ENCODE measurements at places on chromosomes 6 and 20.

DNA sequence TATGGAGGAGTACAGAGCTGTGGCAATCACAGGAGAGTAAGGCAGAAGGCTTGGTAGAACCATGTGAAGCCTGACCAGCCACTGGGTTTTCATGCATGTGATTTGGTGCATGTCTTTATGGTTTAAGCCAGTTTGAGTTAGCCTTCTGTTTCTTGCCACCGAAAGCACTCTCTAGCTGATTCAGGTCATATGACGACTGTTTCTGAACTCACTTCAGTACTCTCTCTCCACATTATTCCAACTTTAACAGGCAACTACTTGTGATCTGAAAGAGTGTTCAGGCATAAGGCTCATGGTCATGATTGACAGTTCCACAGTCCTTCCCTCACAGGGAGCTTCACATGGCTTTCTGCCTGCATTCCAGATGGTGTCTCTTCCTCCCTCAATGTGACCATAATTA is 63.3 kb upstream of the TAB2 start:
- no peak for DNase-seq

DNA sequence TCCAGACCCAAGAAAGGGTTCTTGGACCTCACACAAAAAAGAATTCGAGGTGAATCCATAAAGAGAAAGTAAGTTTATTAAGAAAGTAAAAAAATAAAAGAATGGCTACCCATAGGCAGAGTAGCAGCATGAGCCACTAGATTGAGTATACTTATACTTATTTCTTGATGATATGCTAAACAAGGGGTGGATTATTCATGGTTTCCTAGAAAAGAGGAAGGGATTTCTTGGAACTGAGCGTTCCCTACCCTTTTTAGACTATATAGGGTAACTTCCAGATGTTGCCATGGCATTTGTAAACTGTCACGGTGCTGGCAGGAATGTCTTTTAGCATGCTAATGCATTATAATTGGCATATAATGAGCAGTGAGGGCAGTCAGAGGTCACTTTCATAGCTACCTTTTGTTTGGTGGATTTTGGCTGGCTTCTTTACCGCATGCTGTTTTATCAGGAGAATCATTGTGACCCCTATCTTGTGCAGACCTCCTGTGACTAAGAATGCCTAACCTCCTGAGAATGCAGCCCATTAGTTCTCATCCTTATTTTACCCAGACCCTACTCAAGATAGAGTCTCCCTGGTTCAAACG is 44.3 kb downstream of the TENT5A start:
- DNase-seq: no peak

DNA sequence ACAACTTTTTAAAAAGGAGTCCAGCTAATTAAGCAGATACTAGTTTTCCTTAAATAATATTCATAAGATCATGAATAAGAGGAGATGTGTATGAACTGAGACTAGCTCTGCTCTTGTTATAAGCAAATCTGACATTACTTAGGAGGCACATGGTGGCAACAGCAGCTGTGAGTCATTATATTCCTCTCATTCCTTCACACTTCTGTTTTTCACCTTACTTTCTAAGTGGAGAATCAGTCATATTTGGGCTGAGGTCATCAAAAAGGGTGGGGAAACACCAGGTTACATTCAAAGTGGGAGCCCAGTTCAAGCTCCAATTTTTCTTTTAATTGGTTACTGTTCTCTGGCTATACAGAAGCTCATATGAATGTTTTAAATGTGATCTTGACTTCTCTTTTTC is 6.0 kb upstream of the RIPPLY2 start:
- DNase-seq: no peak

GRCh38 chr6:145866456-145867396 is 52.1 kb upstream of the FBXO30 start:
- DNase-seq: peak; percentile 45

GRCh38 chr6:46954837-46955451 is 33.2 kb upstream of the ADGRF5 start:
- DNase-seq: no peak

GRCh38 chr6:32718879-32719278 is 22.3 kb upstream of the HLA-DQA2 start:
- DNase-seq: no peak

DNA sequence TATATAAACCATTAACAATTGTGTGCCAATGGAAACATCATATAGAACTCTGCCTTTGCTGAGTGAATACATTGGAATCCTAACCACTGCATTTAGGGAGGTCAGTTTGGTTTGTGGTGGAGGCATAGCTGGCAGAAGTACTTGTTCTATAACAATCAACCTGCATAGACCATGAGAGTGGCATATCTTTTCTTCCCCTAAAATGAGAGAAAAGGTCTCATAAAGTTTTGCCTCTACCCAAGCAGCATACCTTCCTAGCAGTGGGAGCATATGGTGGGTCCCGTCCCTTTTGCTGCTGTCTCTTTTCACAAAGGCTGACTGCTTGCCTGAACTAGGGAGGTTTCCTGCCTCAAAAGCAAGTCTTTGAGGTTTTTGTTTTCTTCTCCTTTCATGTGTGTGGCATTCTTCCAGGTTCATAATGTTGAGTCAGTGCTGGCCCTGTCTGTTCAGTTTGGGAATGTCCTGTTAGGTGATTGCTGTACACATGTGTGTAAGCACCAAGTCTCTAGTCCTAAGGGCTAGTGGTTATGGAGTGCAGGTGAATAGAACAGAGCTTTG is 61.2 kb upstream of the SUPT3H start:
- DNase-seq: no peak

DNA sequence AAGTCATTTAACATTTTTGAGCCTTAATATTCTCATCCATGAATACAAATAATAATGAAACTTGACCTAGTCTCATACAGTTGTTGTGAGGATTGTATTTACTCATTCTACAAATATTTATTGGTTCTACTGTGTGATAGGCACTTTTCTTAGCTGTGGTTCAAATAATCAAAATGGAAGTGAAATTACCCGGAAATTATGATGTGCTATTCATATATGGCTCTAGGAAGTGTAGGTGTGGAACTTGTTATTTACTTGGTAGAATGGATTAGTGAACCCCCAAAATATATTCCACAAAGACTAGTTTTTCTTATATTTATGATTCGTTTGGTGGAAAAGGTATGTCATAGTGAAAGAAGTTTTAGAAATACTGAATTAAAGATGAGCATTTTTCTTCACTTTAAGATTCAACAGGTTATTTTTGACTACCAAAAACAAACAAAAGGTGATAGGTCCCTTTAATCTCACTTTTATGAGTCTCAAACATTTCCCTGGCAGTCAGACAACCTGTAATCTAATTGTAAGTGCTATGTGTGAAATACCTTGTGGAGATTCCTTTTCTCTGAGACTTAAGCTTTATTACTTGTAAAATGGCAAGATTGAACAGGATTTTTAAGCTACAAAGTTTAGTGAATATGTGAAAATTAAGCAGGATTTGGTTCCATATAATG is 77.8 kb downstream of the STXBP5 start:
- DNase-seq: no peak

- peak; percentile 31 for DNase-seq
Observed at GRCh38 chr6:26056583-26057350, 30.5 kb upstream of the HFE start.

GRCh38 chr6:3956054-3956453 is 106.9 kb downstream of the FAM50B start:
- DNase-seq: no peak

DNA sequence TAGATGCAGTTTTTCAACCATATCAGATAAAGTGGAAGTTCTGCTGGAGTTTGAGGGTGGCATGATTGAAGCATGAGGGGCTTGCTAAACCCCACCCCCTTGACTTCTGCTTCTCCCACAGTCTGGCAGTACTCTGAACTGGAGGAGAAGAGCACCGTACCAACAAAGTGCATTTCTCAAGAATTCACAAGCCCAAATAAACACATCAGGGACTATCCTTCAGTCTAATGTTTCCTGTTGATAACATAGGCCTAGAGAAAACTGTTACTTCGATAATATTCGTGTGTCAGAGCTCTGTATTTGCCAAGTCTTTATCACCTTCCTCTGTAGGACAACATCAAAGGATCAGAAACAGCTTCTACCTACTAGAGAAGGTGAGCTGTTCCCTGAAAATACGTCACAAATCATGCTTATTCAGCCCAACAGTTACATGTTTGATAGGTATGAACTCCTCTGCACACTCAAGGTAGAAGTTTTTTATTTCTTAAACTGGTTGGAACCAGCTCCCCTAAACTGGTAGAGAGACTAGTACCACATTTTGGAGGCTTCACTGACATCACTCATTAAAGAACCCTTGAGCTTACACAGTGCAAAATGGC is 153.2 kb upstream of the PRND start:
- DNase-seq: no peak

- no peak for DNase-seq
Observed at GRCh38 chr6:155219299-155219698, 44.5 kb upstream of the CLDN20 start.

DNA sequence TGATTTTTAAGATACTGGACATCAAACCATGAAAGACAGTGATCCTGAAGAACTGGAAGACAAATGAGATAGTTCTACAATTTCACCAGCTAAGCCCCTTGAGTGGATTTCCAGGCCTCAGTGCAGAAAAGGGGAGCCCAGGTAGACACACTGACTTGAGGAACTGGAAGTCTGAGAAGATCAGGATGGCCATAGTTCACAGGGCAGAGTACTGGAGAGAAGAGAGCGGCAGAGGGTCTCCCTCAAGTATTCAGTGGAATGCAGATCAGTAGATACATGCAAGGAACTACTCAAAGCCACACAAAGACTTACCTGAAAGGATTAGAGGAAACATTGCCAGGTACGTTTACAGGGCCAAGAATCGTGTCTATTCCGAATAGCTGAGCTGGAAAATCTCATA is 224.3 kb downstream of the LRFN2 start:
- no peak for DNase-seq

DNA sequence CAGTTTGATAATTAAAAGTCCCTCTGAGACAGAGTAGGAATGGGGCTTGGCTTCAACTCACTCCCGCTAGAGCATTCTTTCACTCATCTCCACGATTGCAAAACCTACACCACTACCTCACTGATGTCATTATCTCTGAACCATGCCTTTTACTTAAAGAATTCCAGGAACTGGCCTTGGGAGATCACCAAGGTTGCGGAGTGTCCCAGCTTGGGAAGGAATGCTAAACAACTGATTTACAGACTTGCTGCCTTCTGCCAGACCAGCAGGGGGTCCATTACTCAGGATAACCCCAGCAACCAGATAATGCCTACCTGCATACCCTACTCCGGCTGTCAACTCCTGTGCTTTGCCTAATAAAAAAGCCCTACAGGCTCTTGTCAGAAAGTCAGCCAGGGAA is 102.2 kb upstream of the RALGAPA2 start:
- no peak for DNase-seq

DNA sequence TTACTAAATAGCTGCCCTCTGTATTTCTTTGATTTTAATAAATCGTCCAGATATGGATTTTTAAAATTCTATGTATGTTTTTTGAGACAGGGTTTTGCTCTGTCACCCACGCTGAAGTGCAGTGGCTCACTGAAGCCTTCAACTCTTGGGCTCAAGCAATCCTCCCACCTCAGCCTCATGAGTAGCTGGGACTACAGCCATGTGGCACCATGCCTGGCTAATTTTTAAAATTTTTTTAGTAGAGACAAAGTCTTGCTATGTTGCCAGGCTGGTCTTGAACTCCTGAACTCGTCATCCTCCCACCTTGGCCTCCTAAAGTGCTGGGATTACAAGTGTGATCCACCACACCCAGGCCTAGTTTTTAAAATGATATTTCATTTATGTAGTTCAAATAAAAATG is 47.4 kb upstream of the DDR1 start:
- no peak for DNase-seq

DNA sequence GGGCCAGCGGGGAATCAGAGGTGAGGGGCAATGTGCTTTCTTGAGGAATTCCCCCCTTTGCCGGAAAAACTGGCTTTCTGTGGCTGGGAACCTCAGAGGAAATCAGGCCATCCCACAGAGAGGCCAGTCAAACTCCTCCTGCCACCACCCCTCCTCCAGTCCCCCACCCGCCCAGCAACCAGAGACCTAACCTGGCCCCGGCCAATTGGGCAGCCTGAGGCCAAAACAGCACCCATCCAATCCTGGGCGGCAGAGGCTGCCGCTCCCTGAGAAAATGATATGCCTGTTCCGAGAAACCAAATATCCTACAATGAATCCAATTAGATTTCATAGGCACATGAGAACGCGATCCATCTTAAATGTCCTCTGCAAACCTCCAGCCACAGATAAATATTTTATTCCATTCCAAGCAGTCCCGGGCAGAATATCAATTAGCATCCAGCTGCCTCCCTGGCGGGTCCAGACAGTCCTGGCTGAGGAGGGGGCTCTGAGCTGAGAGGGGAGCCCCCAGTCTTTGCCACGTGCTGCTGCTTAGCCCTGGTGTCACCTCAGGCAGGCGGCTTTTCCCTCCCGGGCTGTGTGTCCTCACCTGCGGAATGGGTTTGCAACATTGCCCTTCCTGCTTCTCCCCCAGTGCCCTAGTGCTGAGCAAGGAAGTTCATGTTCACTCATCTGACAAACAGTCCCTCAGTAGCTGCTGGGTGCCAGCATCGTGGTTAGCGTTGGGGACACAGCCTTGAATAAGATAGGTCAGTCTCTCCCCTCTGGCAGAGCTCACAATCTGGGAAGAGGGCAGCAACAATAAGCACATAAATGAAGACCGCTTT is 95.0 kb downstream of the DLGAP4 start:
- DNase-seq: no peak

- no peak for DNase-seq
Observed at GRCh38 chr6:35140639-35141006, 516 bp downstream of the TCP11 start.

- DNase-seq: no peak
Observed at GRCh38 chr6:41372832-41373626, 37.6 kb downstream of the NCR2 start.

- DNase-seq: no peak
Observed at GRCh38 chr6:161636882-161637430, 363.1 kb upstream of the AGPAT4 start.

DNA sequence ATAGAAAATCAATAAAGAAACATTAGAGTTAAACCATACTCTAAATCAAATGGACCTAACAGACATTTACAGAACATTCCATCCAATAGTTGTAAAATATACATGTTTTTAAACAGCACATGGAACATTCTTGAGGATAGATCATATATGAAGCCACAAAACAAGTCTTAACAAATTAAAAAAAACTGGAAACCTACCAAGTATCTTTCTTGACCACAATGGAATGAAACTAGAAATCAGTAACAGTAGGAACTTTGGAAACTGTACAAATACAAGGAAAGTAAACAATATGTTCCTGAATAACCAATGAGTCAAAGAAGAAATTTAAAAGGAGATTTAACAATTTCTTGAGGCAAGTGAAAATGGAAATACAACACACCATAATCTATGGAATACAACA is 91.2 kb upstream of the GLP1R start:
- no peak for DNase-seq

- no peak for DNase-seq
Observed at GRCh38 chr6:67888546-67888885, 746.6 kb upstream of the ADGRB3 start.

- DNase-seq: no peak
Observed at GRCh38 chr6:124780623-124781022, 181.6 kb upstream of the RNF217 start.

- DNase-seq: no peak
Observed at GRCh38 chr6:41731561-41732086, 3.8 kb downstream of the TFEB start.

- DNase-seq: no peak
Observed at GRCh38 chr6:135267085-135267484, 86.0 kb downstream of the MYB start.

All from CD4-positive, alpha-beta T cell treated with Interleukin-1 beta for 1 hour (primary cell).